ENCODE measurements at places on chromosomes 12 and 14.

GRCh38 chr12:5439788-5440300 is 7.9 kb downstream of the NTF3 start:
- DNase-seq = no peak

GRCh38 chr12:7433276-7433822 is 10.6 kb downstream of the CD163L1 start:
- peak; percentile 26 for DNase-seq

DNA sequence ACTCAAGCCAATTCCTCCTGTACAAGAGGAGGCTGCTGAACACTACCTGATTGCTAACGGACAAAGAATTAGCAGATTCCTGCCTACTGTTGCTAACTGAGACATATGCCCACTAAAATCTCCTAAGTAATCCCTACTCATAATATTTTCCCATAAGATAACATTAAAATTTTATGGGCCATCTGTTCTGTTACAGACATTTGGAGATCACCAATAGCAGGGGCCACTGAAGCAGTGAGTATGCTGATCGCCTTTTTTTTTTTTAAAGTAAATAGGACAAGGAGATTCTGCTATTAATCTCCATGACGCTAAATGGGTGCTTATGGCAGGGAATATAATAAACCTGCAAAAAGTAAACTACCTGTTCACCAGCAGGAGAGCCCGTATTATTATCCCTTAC is 292.9 kb downstream of the MED13L start:
- DNase-seq = no peak

DNA sequence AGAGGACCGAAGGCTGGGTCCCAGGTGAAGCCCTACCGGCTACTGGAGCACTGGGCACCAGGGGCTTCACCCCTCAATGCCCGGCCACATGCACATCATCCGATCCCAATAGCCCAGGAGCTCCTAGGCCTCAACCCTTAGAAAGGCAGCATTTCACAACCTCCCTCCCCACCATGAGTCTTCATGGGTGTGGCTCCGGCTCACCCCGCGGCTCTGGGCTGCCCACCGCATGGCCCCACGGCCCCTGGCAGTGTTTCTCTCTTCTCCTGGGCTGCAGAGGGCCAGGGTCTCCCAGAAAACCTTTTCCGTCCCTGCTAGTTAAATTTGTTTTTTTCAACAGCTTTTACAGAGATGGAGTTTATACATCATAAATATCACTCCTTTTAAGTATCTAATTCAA is 28.6 kb upstream of the DLK1 start:
- no peak for DNase-seq

GRCh38 chr12:12786706-12787601 is 1.5 kb downstream of the APOLD1 start:
- no peak for DNase-seq

DNA sequence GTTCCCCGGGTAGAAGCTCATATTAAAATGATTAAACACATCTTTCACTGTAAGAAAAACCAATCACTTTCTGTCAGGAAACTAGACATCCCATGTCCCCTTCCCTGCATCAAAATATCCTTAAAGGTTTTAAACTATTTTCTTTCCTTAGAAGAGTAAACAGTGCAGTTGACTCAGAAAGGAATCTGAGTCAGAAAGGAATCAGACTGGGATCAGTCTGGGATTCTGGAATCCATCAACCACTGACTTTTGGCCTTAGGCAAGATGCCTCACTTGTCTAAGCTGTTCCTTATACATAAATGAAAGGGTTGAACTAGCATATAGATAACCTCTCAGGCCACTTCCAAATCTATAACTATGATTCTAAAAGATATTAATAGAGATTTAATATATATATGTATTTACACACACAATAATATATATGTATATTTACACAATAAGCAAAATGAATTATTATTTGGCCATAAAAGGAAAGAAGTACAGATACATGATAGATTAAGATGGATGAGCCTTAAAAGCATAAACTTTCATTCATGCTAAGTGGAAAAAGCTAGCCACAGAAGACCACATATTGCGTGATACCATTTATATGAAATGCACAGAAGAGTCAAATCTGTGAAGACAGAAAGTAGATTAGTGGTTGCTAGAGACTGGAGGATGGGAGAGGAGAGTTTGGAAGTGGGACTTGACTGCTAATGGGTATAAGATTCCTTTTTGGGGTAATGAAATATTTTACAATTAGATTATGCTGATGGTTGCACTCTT is 114.4 kb downstream of the SLC38A1 start:
- DNase-seq = peak; percentile 3
